ENCODE measurements at places on chromosomes 1 and 21. TPM values are rescaled to one million over a fixed set of nuclear protein-coding genes. Genes with fewer than 3 reads are reported as not detected.
A peak's percentile ranks its signal among the peaks of the same experiment; 100 is the strongest.

DNA sequence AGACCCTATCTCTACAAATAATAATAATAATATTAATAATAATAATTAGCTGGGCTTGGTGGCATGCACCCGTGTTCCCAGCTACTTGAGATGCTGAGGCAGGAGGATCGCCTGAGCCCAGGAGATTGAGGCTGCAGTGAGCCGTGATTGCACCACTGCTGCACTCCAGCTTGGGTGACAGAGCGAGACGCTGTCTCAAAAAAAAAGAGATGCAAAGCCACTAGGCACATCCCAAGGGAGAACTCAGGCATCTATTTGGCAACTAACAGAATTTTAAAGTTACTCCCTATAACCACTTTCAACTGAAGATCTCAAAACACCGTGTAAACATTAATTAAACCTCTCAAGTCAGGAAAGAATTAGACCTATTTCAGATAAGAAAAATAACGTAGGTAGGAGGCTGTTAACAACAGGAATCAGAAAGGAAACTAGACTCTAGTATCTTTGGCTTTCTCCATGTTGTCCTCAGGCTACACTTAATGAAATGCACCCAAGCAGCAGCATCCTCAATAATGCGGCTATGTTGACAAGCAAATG, 3.7 kb downstream of the RNF19B start:
- no peaks in the 10 kb centered on the region for H3K36me3 ChIP-seq
- no peak overlapping the region for H3K27ac ChIP-seq
- H3K27me3 ChIP-seq = no peaks in the 10 kb centered on the region
- H3K4me3 ChIP-seq = no peak overlapping the region
- H3K4me1 ChIP-seq = peaks cover 19% of the 10 kb centered on the region

DNA sequence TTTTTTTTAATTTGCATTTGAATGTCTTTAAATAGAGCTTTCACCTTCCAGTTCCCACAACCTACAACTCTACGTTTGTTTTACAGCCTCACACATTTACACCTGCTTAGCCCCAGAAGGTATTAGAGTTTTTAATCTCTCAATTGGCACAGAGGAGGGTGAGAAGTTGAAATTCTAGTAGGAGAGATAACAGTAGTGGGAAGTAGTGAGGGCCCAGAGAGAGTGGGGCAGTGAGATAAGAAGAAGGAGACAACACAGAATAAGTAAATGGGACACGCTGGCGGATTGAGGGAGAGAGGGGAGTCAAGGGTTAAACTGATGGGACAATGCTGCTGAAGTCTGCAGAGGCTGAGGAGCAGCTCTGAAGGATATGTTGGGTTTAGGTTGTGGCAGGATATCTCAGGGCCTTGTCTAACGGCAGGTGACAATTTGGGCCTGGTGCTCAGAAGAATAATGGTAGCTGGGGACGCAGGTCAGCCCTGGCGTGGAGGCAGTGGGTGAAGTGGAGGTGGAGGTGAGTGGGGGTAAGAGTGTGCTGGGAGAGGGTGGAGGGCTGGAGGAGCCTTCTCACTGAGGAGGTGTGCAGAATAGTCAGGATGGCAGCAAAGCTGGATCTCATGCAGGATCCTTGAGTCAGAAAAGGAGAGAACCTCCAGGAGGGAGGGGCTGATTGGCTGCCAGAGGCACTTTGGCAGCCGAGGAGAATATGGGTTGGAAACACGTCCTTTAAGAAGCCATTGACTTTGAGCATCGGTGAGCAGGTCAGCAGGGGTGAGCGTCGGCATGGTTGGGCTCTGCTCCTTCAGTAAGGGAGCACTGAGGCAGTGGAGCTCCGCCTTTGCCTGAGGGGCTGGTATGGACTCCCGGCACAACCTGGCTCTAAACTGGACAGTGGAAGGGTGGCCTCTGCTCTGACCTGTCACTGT, 72.9 kb downstream of the SYT6 start:
- H3K27me3 ChIP-seq = peaks cover 14% of the 10 kb centered on the region
- H3K27ac ChIP-seq = no peak overlapping the region
- H3K4me1 ChIP-seq = no peaks in the 10 kb centered on the region
- no peak overlapping the region for H3K4me3 ChIP-seq
- no peak for DNase-seq

DNA sequence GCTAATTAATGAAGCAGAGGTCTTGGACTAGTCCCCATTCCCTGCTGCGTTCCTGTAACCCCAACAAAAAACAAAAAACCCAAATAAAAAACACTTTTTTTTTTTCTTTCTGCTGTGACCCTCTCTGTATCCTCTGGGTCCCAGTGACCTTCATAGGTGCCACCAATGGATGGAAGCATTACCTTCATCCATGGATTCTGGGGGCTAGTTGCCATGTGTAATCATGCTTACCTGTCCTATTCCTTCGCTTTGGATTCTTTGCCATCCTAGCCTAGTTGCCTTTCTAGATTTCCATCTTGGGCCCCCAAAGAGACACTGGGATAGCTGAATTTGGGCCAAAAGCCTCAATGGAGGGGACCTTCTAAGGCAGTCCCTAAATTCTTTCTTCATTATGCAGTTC, 1208.7 kb downstream of the BRINP3 start:
- no peaks in the 10 kb centered on the region for H3K36me3 ChIP-seq
- no peak for DNase-seq
- no peak overlapping the region for H3K27ac ChIP-seq
- H3K27me3 ChIP-seq = no peaks in the 10 kb centered on the region
- no peaks in the 10 kb centered on the region for H3K4me1 ChIP-seq

DNA sequence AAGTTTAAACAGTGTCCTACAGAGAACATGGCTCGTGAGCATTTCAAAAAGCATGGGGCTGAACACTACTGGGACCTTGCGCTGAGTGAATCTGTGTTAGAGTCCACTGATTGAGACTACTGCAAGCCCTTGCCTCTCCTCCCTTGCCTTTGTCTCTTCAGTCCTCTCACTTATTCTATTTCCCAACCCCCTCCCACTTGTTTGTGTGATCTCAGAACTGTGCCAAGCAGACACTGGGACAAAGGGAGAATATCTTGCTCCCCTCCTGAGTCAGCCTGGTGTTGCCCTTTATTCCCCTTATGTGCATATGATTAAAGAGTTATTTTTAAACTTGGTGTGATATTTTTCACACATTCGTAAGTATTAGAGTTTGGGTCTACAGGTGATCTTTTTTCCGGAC, 11.1 kb upstream of the RPRD2 start:
- DNase-seq = peak; percentile 49
- H3K4me1 ChIP-seq = no peaks in the 10 kb centered on the region
- no peak overlapping the region for H3K4me3 ChIP-seq
- H3K36me3 ChIP-seq = peaks cover 44% of the 10 kb centered on the region
- H3K27me3 ChIP-seq = no peaks in the 10 kb centered on the region

DNA sequence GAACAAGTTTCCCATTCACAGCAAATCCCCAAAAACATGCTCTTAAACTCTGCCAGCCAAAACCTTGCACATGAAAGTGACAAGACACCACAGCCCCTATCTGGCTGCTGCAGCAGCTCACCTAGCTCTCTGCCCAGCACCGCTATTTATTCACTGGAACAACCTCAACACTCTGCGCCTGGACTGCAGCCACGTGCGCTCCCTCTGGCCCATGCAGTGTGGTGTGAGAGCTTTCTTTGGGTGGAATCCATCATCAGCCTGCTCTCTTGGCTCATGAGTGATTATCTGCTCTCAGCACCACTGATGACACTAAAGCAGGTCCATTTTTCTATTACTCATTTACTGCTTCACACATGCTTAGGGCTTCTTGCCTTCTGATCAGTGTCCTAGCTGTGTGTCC, 11.4 kb downstream of the KCNJ6 start:
- H3K27me3 ChIP-seq = peaks cover 27% of the 10 kb centered on the region
- DNase-seq = no peak
- H3K36me3 ChIP-seq = no peaks in the 10 kb centered on the region
- no peak overlapping the region for H3K27ac ChIP-seq
- H3K4me3 ChIP-seq = no peak overlapping the region
- no peaks in the 10 kb centered on the region for H3K4me1 ChIP-seq

- H3K27ac ChIP-seq = no peak overlapping the region
- no peak overlapping the region for H3K4me3 ChIP-seq
- no peak for DNase-seq
- H3K27me3 ChIP-seq = no peaks in the 10 kb centered on the region
- H3K4me1 ChIP-seq = no peaks in the 10 kb centered on the region
Observed at GRCh38 chr1:106502659-106503058, 553.8 kb upstream of the PRMT6 start.

GRCh38 chr1:150863724-150864123, 12.7 kb downstream of the ARNT start:
- no peak overlapping the region for H3K4me3 ChIP-seq
- no peak for DNase-seq
- H3K27ac ChIP-seq = no peak overlapping the region

ORC1 gene
- total RNA-seq = 1.2 TPM

FCRL3 gene
- total RNA-seq = not detected

FCRLB gene
- total RNA-seq = 1.8 TPM

DNA sequence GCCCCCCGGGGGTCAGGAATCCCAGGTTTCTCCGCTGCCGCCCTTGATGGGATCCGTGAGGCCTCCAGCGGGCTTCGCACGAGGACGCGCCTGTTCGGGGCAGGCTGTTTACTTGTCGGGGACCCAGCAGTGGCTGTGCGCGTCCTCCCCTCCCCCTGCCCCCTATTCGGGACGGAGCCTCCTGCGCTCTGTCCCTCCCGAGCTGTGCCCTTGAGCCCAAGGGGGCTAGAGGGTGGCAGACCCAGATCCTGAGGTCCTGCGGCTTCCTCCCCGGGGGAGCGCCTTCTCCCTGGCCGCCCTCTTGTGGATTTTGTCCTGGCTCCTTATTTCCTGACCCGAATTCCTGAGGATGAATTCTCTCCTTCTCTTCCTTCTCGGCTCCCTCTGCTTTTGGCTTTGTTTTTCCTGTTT, 38.4 kb downstream of the PIK3CD start:
- DNase-seq = peak; percentile 78
- no peaks in the 10 kb centered on the region for H3K27me3 ChIP-seq
- H3K36me3 ChIP-seq = no peaks in the 10 kb centered on the region
- peak overlapping the region; percentile 61 for H3K27ac ChIP-seq
- peak overlapping the region; percentile 76 for H3K4me3 ChIP-seq

DNA sequence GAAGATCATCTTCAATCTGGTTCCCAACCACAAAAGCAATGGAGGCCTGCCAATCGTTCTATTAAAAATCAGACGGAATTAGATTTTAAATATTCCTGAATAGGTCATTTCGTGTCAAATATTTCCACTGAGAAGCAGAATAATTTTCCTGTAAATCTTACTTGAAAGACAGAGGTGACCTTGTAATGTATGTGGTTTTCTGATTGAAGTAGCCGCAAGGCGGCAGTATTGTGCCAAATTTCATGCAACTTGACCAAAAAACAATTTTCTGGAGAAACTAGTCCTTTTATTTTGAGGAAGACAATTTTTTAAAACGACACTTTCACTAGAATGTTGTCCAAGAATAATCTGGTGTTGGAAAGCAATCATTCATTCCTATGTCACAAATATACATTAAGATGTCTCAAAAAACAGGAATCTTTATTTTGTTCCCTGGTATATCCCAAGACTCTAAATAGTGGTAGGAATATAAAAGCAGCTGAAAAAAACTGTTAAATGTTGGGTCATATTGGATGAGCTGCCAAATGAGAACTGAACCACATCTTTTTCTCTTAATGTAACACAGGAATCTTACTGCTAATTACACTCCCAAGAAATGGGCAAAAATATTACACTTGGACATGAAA, 33.6 kb downstream of the SPAG17 start:
- peaks cover 12% of the 10 kb centered on the region for H3K4me1 ChIP-seq
- H3K27ac ChIP-seq = no peak overlapping the region
- no peaks in the 10 kb centered on the region for H3K36me3 ChIP-seq
- H3K27me3 ChIP-seq = no peaks in the 10 kb centered on the region
- H3K4me3 ChIP-seq = no peak overlapping the region
- DNase-seq = no peak

TRIM58 gene
- total RNA-seq = 0.36 TPM

- H3K4me1 ChIP-seq = peaks cover 20% of the 10 kb centered on the region
- H3K4me3 ChIP-seq = no peak overlapping the region
- no peaks in the 10 kb centered on the region for H3K27me3 ChIP-seq
- H3K27ac ChIP-seq = no peak overlapping the region
- peak; percentile 86 for DNase-seq
Observed at GRCh38 chr1:22048351-22049192, 3.9 kb upstream of the CDC42 start.

CLDN14 gene
- 0.29 TPM for total RNA-seq

DNA sequence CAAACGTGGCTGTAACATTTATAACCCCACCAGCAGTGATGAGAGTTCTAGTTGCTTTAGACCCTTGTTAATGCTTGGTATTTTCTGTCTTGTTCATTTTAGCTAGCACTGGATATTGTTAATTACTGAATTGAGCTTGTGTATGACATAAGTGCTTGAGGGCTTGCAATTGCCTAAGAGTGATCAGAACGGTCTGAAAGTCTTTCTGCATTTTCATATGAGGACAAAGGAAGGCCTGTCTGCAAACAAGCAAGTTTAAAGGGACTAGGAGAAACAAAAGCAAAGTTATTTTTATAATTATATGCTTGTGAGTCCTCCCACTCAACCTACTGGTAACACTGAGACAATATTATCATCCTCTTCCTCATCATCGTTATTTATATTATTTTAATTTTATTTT, 305.5 kb upstream of the DUSP10 start:
- H3K36me3 ChIP-seq = no peaks in the 10 kb centered on the region
- no peaks in the 10 kb centered on the region for H3K27me3 ChIP-seq

- peak overlapping the region; percentile 85 for H3K27ac ChIP-seq
- peaks cover 55% of the 10 kb centered on the region for H3K4me1 ChIP-seq
- H3K4me3 ChIP-seq = no peak overlapping the region
Observed at GRCh38 chr1:246591958-246592357, 25.7 kb downstream of the CNST start.

CDC42BPA gene
- total RNA-seq = 77.8 TPM

DNA sequence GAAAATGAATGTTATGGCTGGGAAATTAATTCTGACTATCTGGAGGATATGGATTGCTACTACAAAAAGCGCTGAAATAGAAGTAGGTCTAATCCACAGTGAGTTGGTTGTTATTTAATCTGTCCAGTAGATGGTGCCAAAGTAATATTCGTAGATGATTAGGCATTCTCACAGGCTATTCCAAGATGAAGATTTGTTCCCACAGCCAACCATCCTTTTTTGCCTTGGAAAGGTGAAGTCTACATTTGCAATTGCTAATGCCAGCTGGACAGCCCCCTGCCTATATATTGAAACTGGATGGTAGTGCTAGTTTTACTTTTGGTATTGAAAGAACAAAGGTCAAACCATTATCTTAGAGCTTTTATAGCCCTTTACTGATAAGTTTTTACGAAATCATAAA, 43.8 kb downstream of the RBM11 start:
- no peak overlapping the region for H3K27ac ChIP-seq
- H3K4me3 ChIP-seq = no peak overlapping the region
- no peaks in the 10 kb centered on the region for H3K36me3 ChIP-seq
- peak; percentile 69 for DNase-seq
- no peaks in the 10 kb centered on the region for H3K27me3 ChIP-seq

- peak overlapping the region; percentile 81 for H3K27ac ChIP-seq
Observed at GRCh38 chr1:154181944-154182343, 10.0 kb downstream of the TPM3 start.

GRCh38 chr1:238675221-238675620, 711.1 kb upstream of the CHRM3 start:
- no peaks in the 10 kb centered on the region for H3K27me3 ChIP-seq
- H3K4me3 ChIP-seq = no peak overlapping the region
- H3K36me3 ChIP-seq = no peaks in the 10 kb centered on the region
- no peak overlapping the region for H3K27ac ChIP-seq

SPATA45 gene
- not detected for total RNA-seq

Data from osteoblast (primary cell).